ENCODE measurements at places on chromosomes 3 and 15. TPM values are rescaled to one million over a fixed set of nuclear protein-coding genes. Genes with fewer than 3 reads are reported as not detected.

The SEMA3G gene
- total RNA-seq, result 0.26 TPM

The PLCH1 gene
- total RNA-seq, result 0.65 TPM

- no peak overlapping the region for H3K4me3 ChIP-seq
- H3K27ac ChIP-seq, result peak overlapping the region; percentile 64
- peaks cover 18% of the 10 kb centered on the region for H3K4me1 ChIP-seq
- peaks cover 15% of the 10 kb centered on the region for H3K36me3 ChIP-seq
Measured at GRCh38 chr3:46926039-46926438, 48.5 kb downstream of the PTH1R start.

DNA sequence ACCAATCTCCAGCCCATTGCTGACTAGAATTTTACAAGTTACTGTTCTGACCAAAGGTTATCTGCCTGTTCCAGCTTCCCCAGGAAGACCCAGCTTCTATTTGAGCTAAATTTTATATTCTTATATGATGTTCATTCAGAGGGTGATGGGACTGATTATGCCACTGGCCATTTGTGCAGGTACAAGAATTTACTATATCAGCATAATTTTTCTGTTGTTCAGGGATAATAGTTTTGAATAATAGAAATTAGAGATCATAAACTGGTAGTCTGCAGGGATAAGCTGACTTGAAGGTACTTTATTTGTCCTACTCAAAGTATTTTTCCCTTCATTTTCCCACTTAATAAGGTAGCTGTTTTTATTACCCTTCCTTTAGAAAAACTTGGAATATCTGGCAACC, 222.6 kb upstream of the MRPL3 start:
- H3K27ac ChIP-seq, result no peak overlapping the region
- H3K36me3 ChIP-seq, result no peaks in the 10 kb centered on the region
- no peak for DNase-seq
- H3K4me1 ChIP-seq, result peaks cover 4% of the 10 kb centered on the region
- no peak overlapping the region for H3K4me3 ChIP-seq

GRCh38 chr3:134931045-134931785, 136.2 kb downstream of the EPHB1 start:
- H3K27me3 ChIP-seq, result no peaks in the 10 kb centered on the region
- H3K36me3 ChIP-seq, result no peaks in the 10 kb centered on the region
- no peaks in the 10 kb centered on the region for H3K4me1 ChIP-seq
- DNase-seq, result no peak
- H3K27ac ChIP-seq, result no peak overlapping the region

GRCh38 chr15:42352401-42352800, 6.9 kb upstream of the CAPN3 start:
- H3K36me3 ChIP-seq, result no peaks in the 10 kb centered on the region
- H3K27ac ChIP-seq, result no peak overlapping the region
- peaks cover 20% of the 10 kb centered on the region for H3K4me1 ChIP-seq
- H3K4me3 ChIP-seq, result no peak overlapping the region

DNA sequence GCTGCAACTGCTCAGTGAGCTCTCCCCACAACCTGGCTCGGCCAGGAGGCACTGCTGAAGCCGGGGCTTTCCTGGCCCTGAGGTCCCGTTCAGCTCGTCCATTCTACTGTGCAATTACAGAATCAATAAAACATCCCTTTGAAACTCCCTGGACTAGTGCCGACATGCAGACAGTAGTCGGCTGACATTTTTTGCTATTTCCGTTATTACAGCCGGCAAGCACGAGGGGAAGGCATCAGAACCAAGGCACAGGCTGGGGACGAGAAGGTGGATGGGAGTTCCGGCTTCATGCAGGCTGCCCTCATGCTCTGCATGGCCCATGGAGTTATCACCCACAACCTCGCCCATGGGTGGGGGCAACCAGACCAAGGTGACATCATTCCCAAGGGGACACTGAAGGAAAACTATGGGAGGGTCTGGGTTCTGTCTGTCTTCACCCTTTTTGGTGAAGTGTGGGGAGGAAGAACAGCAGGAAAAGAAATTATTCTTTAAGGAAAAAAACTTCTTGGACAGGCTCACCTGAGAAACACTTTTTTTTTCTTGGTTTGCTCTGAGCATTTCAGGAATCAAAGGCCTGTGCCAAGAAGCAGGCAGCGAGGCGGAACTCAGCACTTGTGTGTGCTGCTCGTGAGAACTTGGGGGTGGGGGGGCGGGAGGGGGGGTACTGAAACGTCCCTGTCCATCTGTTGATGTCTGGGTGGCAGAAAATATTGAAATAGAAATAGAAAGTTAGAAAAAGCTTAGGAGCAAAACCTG, 154.5 kb downstream of the FOXP1 start:
- peak overlapping the region; percentile 36 for H3K27ac ChIP-seq
- H3K36me3 ChIP-seq, result no peaks in the 10 kb centered on the region
- H3K27me3 ChIP-seq, result no peaks in the 10 kb centered on the region

GRCh38 chr3:102079809-102080197, 230.5 kb downstream of the NFKBIZ start:
- no peaks in the 10 kb centered on the region for H3K27me3 ChIP-seq
- no peaks in the 10 kb centered on the region for H3K36me3 ChIP-seq
- no peaks in the 10 kb centered on the region for H3K4me1 ChIP-seq
- no peak overlapping the region for H3K27ac ChIP-seq

DNA sequence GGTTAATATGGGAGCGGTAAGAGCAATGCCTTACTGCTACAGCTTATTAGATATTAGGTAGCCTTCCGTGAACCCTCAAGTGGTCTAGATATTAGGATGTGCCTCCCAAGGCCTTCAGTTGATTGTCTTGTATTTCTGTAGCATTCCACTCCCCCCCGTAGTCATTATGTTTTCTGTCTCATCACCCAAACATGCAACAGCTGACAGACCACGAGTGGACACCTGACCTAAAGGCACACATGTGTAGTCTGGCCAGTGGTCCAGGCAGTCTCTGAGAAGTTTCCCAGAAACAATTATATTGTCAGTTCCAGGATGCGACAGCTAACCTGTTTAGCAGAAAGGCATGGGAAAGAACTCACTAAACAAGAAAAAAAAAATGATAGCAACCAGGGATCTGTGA, 1000.9 kb downstream of the AGBL1 start:
- no peaks in the 10 kb centered on the region for H3K27me3 ChIP-seq
- no peaks in the 10 kb centered on the region for H3K4me1 ChIP-seq
- no peak overlapping the region for H3K4me3 ChIP-seq
- no peak overlapping the region for H3K27ac ChIP-seq
- peak; percentile 14 for DNase-seq

DNA sequence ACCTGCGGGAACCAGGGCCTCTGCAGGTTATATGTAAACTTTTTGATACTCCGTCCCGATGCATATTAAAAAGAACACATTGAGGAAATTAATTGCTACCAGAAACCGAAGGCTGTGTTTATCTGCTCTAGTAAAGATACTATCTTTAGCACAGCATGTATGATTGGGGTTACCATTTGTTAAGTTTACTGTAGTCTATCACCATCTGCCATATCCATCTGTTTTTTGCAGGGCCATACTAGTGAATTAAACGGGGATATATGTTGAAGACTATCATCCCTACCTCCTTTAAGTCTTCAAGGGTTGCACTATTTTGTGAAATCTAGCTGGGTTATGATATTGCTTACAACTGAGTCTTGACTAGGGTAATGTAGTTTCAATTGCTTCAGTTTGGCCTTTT, 597.0 kb downstream of the SQOR start:
- no peak overlapping the region for H3K27ac ChIP-seq
- DNase-seq, result no peak
- no peaks in the 10 kb centered on the region for H3K36me3 ChIP-seq
- H3K4me1 ChIP-seq, result no peaks in the 10 kb centered on the region
- no peak overlapping the region for H3K4me3 ChIP-seq

- no peak for DNase-seq
- no peaks in the 10 kb centered on the region for H3K27me3 ChIP-seq
- H3K27ac ChIP-seq, result no peak overlapping the region
- H3K36me3 ChIP-seq, result peaks cover 74% of the 10 kb centered on the region
Measured at GRCh38 chr3:70974747-70975146, 608.8 kb downstream of the FOXP1 start.

DNA sequence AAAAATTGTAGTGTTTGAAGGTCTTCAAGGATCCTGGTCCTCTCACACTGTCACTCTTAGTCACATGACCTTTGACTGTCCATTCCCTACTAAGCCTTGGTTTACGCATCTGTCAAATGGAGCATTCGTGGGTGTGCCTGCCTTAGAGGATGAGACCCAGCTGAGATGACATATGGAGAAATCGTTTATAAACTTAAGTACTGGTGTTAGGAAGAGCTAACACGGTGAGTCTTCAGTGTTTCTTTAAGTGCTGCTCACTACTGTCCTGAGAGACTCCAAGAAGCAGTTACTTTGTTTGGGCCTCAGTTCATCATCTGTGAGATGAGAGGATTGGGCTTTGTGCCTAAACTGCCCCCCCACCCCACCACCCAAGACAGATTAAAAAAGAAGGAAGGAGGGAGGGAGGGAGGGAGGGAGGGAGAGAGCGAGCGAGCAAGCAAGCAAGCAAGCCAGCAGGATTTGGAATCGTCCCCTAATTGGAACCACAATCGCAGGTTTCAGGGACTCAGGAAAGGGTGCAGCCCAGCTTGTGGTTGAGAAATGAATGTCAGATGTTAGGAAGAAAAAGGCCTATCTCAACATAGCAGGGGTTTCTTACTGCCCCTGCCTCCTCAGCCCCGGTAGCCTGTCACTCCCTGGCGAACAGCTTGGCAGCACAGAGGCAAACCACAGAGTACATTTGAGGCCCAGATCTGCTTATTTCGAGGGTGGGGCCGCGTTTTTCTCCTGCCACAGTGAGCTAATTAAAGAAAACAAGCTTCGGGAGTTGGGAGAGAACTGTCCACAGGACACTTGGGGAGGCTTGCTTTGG, 32.7 kb downstream of the SMAD3 start:
- H3K4me3 ChIP-seq, result peak overlapping the region; percentile 2
- no peaks in the 10 kb centered on the region for H3K27me3 ChIP-seq

- no peak overlapping the region for H3K27ac ChIP-seq
- no peak overlapping the region for H3K4me3 ChIP-seq
- peak; percentile 19 for DNase-seq
- no peaks in the 10 kb centered on the region for H3K27me3 ChIP-seq
- H3K36me3 ChIP-seq, result no peaks in the 10 kb centered on the region
- H3K4me1 ChIP-seq, result no peaks in the 10 kb centered on the region
Measured at GRCh38 chr15:57727031-57727430, 20.5 kb downstream of the POLR2M start.

DNA sequence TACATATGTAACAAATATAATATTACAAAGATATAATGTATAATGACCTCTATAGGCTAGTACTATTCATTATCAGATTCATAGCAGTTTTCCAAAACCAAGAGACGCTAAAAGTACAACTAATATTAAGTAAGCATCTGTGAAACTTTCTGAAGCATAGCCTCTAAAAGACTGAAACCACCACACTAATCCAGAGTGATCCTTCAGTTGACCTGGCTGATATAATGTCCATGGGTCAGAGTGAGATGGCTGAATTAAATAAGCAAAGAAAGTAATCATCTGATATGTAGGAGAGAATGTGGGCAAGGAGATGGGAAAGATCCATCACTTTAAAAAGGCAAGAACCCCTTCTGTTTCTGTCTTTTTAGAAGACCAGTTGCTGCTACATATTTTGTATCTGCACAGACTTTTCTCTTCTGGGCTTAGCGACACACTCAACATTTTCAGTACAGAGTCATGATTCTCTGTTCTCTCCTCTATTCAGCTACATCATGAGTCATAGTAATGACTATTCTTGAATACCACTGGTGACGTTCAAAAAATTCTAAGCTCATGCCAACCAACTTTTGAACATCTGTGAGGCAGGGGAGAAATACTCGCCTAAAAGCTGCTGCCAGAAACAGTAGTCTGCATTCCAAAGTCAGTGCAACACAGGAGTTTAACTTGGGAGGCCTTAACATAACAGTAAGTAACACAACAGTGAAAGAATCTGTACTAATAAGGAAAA, 149.6 kb downstream of the MAGI1 start:
- H3K36me3 ChIP-seq, result no peaks in the 10 kb centered on the region
- H3K27me3 ChIP-seq, result no peaks in the 10 kb centered on the region
- peak; percentile 98 for DNase-seq
- H3K4me1 ChIP-seq, result peaks cover 11% of the 10 kb centered on the region

GRCh38 chr15:45585069-45585791, 1.9 kb upstream of the BLOC1S6 start:
- DNase-seq, result no peak
- no peak overlapping the region for H3K27ac ChIP-seq
- H3K4me3 ChIP-seq, result no peak overlapping the region

DNA sequence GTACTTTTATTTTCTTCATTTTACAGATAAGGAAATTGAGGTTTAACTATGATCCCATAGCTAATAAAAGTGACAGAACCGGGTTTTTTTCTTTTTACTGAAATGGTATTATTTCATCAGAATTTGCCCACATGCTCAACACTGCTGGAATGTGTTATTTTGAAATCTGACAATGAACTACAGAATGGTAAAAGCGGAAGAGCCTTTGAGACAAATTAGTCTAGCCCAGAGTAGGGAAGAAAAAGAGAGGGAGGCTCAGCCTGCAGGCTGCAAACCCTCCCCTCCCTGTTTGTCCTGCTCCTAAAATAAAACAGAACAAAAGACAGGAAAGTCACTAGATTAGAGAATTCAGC, 100.3 kb upstream of the LIPC start:
- H3K36me3 ChIP-seq, result no peaks in the 10 kb centered on the region
- H3K4me1 ChIP-seq, result peaks cover 19% of the 10 kb centered on the region
- no peak for DNase-seq
- no peak overlapping the region for H3K4me3 ChIP-seq

- no peaks in the 10 kb centered on the region for H3K27me3 ChIP-seq
- peak overlapping the region; percentile 92 for H3K27ac ChIP-seq
- peak overlapping the region; percentile 80 for H3K4me3 ChIP-seq
- peaks cover 17% of the 10 kb centered on the region for H3K4me1 ChIP-seq
Measured at GRCh38 chr15:98651036-98651481, 2.7 kb downstream of the IGF1R start.

DNA sequence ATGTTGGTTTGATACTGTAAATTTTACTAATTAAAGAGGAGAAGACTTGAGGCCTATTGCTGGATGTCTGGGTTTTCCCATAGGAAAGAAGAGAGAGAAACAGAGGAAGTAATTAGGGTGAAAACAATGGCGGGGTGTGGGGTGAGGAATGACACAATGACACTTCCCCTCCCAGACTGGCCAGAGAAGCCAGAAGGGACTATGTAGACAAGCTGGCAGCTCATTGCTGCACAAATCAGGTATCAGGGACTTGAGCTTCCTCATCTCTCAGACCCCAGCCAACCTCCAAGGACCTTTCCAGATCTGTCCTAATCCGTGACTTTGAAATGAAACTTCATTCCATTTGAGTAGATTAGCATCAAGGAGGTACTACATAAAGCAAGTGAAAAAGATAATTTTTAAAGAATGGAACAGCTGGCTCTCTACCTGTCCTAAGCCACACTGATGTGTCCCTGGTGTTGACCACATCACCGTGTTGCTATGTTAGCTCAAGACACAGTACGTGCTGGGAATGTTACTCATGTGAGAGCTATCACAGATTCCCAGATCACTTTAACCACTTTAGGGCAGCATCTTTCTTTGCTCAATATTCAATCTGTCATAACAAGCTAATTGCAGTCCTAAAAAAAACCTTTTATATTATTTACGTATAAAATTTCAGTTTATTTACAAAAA, 22.2 kb downstream of the TMEM212 start:
- H3K36me3 ChIP-seq, result no peaks in the 10 kb centered on the region
- peaks cover 9% of the 10 kb centered on the region for H3K4me1 ChIP-seq
- no peak overlapping the region for H3K27ac ChIP-seq
- H3K27me3 ChIP-seq, result no peaks in the 10 kb centered on the region
